ENCODE measurements at places on chromosomes 5 and 9.

DNA sequence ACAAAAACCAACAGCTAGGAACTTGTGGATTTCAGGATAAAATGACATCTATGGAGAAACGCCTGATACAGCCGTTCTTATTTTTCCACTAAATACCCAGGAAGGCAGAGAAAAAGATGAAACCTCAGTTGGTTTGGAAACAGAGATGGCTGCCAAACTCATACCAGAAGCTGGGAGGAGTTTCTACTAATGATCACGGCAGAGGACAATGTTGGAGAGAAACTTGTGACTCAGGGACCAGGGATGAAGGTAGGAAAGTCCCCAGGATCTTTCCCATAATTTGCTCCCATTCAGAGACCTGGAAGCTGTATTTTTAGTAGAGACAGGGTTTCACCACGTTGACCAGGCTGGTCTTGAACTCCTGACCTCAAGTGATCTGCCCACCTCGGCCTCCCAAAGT is 187.1 kb upstream of the IER5L start:
- no peak for DNase-seq

DNA sequence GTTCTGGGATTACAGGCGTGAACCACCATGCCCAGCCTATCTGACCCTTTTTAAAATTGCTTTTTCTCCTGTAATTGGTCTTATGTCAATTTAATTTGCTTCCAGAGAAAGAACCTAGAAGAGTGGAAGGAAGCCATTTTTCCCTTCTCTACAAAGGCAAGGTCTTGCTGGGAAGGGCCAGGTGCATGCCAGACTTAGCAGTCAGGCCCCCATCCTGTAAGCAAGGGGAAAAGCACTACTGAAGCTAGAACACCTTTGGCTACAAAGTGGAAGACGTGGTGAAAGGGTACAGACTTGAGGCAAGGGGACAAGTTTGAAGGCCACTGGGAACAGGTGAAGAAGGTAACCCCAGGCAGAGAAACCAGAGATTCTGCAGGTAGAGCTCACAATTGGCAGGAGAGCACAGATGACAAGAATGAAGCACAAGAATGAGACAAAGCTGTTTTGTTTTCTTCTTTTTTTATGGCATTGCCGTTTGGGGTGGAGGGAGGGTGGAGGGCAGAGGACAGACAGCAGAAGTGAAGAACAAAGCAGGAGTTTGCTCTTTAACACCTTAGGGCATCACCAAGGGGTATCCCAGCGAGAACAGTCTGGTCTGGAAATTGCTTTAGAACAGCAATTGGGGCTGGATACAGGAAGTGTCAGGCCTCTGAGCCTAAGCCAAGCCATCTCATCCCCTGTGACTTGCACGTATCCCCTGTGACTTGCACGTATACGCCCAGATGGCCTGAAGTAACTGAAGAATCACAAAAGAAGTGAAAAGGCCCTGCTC is 72.9 kb downstream of the SERINC5 start:
- DNase-seq: no peak

GRCh38 chr9:121261755-121262154 is 6.2 kb upstream of the GSN start:
- DNase-seq: no peak

DNA sequence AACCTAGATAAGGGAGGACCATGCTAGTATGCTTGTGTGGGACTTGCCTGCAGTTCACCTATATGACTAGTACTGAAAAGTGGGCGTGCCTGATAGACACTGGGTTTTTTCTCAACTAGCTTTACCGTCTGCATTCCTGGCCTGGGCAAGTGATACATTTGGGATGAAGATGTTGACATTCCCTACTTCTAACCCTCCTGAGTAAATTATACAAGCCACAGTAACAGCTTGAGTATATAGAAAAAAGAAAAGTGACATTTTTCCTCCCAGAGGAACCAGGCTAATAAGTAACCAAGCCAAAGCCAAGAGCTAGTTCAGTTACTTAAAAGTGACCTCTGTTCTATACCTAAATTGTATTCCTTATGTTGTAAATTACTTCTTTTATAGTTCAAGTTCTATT is 153.8 kb upstream of the CYLC2 start:
- DNase-seq: no peak

- peak; percentile 39 for DNase-seq
Measured at GRCh38 chr9:120291050-120291449, 288.9 kb downstream of the CDK5RAP2 start.

- peak; percentile 51 for DNase-seq
Measured at GRCh38 chr9:75487856-75488718, 399.8 kb downstream of the OSTF1 start.

DNA sequence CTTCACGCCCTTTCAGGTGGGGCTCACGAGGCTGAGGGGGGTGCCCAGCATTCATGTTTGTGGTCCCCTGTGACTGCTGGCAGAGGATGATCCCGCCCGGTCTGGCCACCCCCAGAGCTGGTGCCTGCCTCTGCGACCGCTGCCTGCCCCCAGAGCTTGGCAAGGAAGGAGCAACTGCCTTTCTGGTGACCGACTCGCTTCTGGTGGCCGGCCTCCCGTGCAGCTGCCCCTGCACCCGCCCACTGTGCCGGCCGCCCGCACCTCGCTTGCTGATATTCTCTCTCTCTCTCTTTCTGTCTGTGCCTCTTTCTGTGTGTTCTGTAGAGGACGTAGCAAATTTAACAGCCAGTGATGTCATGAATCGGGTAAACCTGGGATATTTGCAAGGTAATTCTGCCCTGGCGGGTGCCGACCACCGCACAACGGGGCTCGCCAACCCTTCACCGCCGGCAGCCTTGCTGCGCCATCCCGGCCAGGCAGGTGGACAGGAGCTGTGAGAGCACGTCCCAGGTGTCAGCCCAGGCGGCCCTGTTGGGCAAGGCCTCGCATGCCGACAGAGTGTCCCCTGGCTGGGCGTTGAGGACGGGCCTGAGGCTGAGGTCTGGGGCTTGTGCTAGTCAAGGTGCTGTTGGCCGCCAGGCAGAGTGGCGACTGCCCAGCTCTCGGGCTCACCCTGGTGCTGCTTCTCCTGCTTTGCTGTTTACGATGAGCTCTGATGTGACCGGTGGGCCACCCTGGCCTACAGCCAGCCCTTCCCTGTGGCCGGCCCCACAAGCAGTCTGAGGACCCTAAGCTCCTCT is 86.0 kb downstream of the KCNT1 start:
- peak; percentile 37 for DNase-seq
